Placental pericyte (primary cell): ENCODE measurements at places on chromosomes 6 and 20. TPM values are rescaled to one million over a fixed set of nuclear protein-coding genes. Genes with fewer than 3 reads are reported as not detected.

NSFL1C gene
- 34.4 and 37.9 TPM in 2 replicates for total RNA-seq

FERMT1 gene
- 0.88 and 7.3 TPM in 2 replicates for total RNA-seq

EDN1 gene
- 0.88 and 6.9 TPM in 2 replicates for total RNA-seq

PMEPA1 gene
- 1.0 and 5.9 TPM in 2 replicates for total RNA-seq

CCR6 gene
- not detected in 2 replicates for total RNA-seq

NMBR gene
- total RNA-seq, result not detected in 2 replicates

PDE7B gene
- 20.2 and 30.2 TPM in 2 replicates for total RNA-seq

MYH7B gene
- under 0.01 TPM in 1 of 2 replicates, not detected in the other for total RNA-seq

SERPINB6 gene
- total RNA-seq, result 87.8 and 113 TPM in 2 replicates
